ENCODE measurements at places on chromosomes 5 and 9. TPM values are rescaled to one million over a fixed set of nuclear protein-coding genes. Genes with fewer than 3 reads are reported as not detected.

Gene LHX2
- under 0.01 TPM for total RNA-seq

Gene PPIP5K2
- 93.8 TPM for total RNA-seq

Gene MEIKIN
- total RNA-seq: not detected

Gene GRXCR2
- not detected for total RNA-seq

Gene SNCB
- 0.67 TPM for total RNA-seq

Gene PRLR
- total RNA-seq: under 0.01 TPM

Gene SNCAIP
- not detected for total RNA-seq

Gene PHPT1
- 40.0 TPM for total RNA-seq

Gene PCDHGB2
- 0.46 TPM for total RNA-seq

Gene NOXA1
- 0.69 TPM for total RNA-seq

Gene IFNA21
- not detected for total RNA-seq

Gene IRX1
- 0.46 TPM for total RNA-seq

Gene TAF1L
- total RNA-seq: not detected
